ENCODE measurements at places on chromosomes 2 and 18.
A peak's percentile ranks its signal among the peaks of the same experiment; 100 is the strongest.

DNA sequence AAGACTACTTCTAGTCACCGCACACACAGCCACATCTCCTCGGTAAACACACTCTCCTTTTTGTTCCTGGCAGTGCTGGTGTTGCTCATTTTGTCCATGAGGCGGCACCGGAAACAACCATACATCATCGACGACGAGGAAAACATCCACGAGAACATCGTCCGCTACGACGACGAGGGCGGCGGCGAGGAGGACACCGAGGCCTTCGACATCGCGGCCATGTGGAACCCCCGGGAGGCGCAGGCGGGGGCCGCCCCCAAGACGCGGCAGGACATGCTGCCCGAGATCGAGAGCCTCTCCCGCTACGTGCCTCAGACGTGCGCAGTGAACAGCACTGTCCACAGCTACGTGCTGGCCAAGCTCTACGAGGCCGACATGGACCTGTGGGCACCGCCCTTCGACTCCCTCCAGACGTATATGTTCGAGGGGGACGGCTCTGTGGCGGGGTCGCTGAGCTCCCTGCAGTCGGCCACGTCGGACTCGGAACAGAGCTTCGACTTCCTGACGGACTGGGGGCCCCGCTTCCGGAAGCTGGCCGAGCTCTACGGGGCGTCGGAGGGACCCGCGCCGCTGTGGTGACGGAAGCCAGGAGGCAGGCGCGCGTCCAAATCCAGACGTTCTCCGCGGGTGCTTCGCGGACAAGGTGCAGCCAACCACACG lies 221.0 kb downstream of the CDH20 start:
- H3K4me1 ChIP-seq: peaks cover 6% of the 10 kb centered on the region
- peak; percentile 59 for DNase-seq
- no peaks in the 10 kb centered on the region for H3K36me3 ChIP-seq
- peak overlapping the region; percentile 67 for H3K4me3 ChIP-seq
- peak overlapping the region; percentile 66 for H3K27ac ChIP-seq

DNA sequence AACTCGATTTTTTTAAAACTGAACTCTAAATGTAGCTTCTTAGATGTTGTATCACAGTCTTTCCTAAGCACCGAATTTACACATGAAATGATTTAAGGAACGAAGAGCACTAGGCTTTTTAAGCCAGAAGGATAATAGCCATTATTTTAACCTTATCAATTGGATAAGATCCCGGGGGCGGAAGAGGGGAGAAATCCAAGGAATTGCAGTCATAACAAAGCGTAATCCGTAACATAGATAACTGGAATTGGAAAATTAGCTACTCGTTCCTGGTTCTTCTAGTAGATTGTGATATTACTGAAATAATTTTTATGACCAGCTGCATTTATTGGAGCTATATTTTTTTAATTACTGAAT lies 988 bp upstream of the KANSL1L start:
- peaks cover 37% of the 10 kb centered on the region for H3K27me3 ChIP-seq
- H3K4me1 ChIP-seq: peaks cover 24% of the 10 kb centered on the region
- H3K27ac ChIP-seq: no peak overlapping the region
- peak overlapping the region; percentile 77 for H3K4me3 ChIP-seq
- no peak for DNase-seq

DNA sequence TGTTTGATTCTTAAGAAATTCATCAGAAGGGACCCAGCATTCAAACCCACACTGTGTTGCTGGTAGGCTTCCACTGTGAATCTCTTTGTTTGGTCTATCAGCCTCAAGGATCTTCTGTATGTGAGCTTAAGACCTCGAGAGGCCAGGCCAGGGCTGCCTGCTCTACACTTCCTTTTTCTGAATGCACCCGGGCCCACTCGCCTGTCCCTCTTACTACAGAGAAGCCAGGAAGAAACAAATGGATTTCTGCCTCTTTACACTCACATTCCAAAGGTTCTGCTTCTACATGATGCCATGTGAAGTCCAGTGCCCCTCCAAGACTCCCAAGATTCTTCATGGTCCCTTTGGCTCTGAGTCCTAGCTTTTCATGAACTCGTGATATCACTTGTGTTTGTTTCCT lies 25.4 kb upstream of the MRPL19 start:
- no peak overlapping the region for H3K27ac ChIP-seq
- H3K4me3 ChIP-seq: no peak overlapping the region
- H3K4me1 ChIP-seq: no peaks in the 10 kb centered on the region
- no peaks in the 10 kb centered on the region for H3K36me3 ChIP-seq
- peaks cover 38% of the 10 kb centered on the region for H3K27me3 ChIP-seq

DNA sequence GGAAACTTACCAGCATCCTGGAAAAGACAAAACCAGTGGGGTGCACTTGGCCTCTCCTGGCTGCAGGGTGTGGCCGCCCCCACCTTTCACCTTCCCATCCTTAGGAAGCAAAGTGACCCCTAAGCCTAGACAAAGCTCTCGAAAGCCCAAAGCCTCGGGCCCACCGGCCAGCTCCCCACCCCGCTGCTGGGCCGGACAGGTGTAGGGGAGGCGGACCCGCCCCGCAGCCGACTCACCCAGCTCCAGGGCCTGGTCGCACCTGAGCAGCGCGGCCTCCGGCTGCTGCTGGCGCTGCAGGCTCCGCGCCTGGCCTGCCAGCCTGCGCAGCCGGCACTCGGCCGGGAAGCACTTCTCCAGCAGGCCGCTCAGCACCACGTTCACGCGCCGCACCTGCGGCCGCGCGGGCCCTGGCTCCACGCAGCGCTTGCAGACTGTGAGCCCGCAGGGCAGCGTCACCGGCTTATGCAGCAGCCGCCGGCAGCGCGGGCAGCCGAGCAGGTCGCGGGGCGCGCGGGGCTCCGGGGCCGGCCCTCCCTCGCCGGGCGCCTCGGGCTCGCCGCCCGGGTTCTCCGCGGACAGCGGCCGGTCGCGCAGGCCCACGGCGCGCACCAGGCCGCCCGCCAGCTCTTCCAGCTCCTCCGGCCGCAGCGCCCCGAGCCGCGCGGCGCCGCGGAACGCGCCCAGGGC lies 979 bp downstream of the LONRF2 start:
- H3K27me3 ChIP-seq: peaks cover 73% of the 10 kb centered on the region
- no peak overlapping the region for H3K4me3 ChIP-seq
- no peak overlapping the region for H3K27ac ChIP-seq
- peaks cover 4% of the 10 kb centered on the region for H3K36me3 ChIP-seq

- no peak overlapping the region for H3K4me3 ChIP-seq
- peaks cover 28% of the 10 kb centered on the region for H3K36me3 ChIP-seq
- no peak for DNase-seq
- H3K27ac ChIP-seq: no peak overlapping the region
- no peaks in the 10 kb centered on the region for H3K27me3 ChIP-seq
These were observed 72.8 kb downstream of the ABI2 start for GRCh38 chr2:203400805-203401585.

DNA sequence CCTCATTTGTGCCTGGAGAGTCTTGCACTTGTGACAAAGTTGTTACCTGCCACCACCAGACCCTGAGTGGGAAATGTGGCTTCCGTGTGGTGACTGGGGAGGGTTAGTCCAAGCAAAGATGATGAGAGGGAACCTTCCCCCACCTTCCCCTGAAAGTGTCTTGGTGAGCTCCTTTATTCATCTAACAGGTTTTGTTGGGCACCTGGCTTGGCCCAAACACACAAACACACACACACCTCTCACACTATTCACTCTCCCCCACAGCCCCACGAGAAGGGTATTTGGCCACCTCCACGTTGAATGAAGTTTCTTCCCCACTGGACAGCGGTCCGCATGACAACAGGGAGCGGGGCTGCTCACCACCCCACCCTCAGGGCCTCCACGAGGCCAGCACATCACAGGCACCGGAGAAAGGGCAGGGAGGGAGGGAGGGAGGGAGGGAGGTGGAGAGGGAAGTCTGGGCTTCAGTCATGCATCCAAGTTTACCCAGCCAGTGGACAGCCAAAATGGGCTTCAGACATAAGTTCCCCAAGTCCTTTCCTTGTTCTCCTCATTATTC lies 1.4 kb downstream of the CIB4 start:
- H3K4me1 ChIP-seq: peaks cover 10% of the 10 kb centered on the region
- no peak overlapping the region for H3K4me3 ChIP-seq
- H3K27me3 ChIP-seq: peaks cover 32% of the 10 kb centered on the region
- DNase-seq: peak; percentile 7

GRCh38 chr2:209876211-209876610 lies 104.6 kb downstream of the UNC80 start:
- H3K36me3 ChIP-seq: no peaks in the 10 kb centered on the region
- H3K27ac ChIP-seq: no peak overlapping the region
- no peaks in the 10 kb centered on the region for H3K4me1 ChIP-seq
- no peak overlapping the region for H3K4me3 ChIP-seq

DNA sequence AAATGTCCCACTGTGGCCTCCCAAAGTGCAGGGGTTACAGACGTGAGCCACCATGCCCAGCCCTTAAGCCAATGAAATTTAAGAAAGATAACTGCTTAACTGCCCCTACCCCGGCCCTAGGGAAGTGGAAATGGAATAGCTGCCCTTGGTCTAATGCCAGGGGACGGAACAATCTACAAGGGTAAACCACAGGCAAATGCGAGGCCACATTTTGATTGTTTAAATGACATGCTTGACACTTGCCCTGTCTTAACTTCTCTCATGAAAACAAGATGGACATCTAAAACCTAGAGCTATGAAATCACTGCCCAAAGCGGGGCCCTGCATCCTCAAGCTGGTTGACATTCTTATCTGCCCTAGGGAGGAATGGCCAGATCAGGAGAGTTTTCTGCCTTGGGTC lies 5.5 kb upstream of the ITSN2 start:
- no peak overlapping the region for H3K4me3 ChIP-seq
- peaks cover 5% of the 10 kb centered on the region for H3K4me1 ChIP-seq
- H3K27ac ChIP-seq: no peak overlapping the region

GRCh38 chr18:36334798-36335197 lies 37.3 kb downstream of the FHOD3 start:
- H3K27ac ChIP-seq: no peak overlapping the region
- no peaks in the 10 kb centered on the region for H3K4me1 ChIP-seq
- H3K27me3 ChIP-seq: no peaks in the 10 kb centered on the region

GRCh38 chr2:9655441-9656269 lies 24.9 kb upstream of the YWHAQ start:
- H3K36me3 ChIP-seq: peaks cover 19% of the 10 kb centered on the region
- DNase-seq: peak; percentile 84
- H3K27ac ChIP-seq: peak overlapping the region; percentile 87
- peak overlapping the region; percentile 39 for H3K4me3 ChIP-seq

DNA sequence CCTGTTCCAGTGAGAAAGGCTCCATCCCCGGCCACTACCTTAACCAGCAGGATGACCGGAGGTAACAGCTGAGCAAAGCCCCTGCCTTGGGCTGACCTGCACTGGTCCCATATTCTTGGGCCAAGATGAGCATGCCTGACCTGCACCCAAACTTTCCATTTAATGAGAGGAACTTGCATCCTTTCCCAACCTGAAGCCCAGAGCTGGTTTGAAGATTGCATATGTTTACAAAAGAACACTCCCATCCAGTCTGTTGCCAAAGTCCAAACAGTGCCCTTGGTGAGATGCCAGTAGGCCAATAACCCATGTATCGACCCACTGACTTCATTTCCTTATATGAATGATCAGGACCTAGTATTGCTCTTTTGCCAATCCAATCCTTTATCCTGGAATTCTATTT lies 5.5 kb upstream of the NPAS2 start:
- H3K4me3 ChIP-seq: no peak overlapping the region
- DNase-seq: no peak
- H3K4me1 ChIP-seq: peaks cover 17% of the 10 kb centered on the region
- peaks cover 46% of the 10 kb centered on the region for H3K27me3 ChIP-seq
- H3K36me3 ChIP-seq: no peaks in the 10 kb centered on the region

DNA sequence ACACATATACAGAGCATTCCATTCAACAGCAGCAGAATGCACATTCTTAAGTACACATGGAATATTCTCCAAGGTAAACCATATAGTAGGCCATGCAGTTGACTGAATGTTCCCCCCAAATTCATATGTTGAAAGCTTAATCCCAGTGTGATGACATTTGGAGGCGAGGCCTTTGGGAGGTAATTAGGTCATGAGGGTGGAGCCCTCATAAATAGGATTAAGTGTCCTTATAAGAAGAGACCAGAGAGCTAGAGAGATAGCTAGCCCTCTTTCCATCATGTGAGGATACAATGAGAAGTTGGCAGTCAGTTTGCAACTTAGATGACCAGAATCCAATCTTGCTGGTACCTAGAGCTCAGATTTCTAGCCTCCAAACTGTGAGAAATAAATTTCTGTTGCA lies 27.6 kb downstream of the TMEM185B start:
- no peaks in the 10 kb centered on the region for H3K4me1 ChIP-seq
- peaks cover 24% of the 10 kb centered on the region for H3K36me3 ChIP-seq
- no peak overlapping the region for H3K27ac ChIP-seq
- H3K27me3 ChIP-seq: peaks cover 14% of the 10 kb centered on the region
- DNase-seq: no peak

DNA sequence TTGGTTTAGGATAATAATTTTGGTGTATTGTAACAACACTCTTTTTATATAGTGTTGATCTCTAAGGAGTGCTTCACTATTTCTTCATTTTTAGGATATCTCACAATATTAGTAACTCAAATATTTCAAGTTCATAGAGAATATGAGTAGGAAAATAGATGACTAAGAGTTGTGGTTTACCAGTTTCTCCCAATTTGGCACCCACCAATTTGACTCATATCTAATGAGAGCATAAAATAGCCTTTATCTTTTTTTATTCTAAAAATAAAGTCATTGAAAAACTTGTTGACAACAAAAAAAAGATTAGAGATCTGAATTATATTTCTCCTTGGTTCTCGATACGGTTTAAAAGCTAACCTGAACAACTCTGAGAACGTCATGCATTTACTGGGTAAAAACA lies 204.0 kb downstream of the PARD3B start:
- H3K27ac ChIP-seq: no peak overlapping the region
- no peak overlapping the region for H3K4me3 ChIP-seq
- H3K36me3 ChIP-seq: no peaks in the 10 kb centered on the region
- no peaks in the 10 kb centered on the region for H3K4me1 ChIP-seq
- no peaks in the 10 kb centered on the region for H3K27me3 ChIP-seq

DNA sequence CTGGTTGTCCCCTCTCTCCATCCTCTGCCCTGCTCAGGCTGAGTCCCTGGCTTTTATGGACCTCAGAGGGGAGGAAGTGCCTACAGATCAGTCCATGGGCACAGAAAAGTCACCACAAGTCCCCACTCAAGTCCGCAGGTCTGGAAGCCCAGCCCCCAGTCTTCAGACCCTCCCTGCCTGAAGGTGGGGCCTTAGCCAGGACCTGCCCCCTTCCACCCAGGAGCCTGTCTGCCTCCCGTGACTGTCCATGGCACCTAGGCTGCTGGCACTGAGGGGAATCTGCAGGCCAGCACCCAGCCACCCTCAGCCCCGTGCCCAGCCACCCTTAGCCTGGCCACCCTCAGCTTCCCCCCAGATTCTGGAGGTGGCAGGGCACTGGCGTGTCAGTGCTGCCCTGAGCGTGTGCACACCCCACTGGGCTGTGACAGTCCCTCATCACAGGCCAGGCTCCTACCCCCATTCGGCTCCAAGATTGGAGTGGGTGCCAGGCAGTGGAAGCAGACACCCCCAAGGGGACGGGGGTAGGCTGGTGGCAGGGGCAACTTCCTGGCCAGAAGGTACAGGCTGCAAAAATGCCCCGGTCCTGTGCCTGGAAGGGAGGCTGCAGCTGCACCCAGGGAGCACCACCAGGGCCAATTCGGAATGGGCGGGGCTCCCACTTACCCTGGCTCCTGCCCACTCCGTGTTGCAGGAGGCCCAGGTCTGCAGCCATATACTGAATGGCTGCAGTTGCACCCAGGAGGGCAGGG lies 154.7 kb upstream of the RMP24 start:
- DNase-seq: no peak
- no peaks in the 10 kb centered on the region for H3K4me1 ChIP-seq
- H3K27me3 ChIP-seq: peaks cover 4% of the 10 kb centered on the region
- H3K27ac ChIP-seq: no peak overlapping the region
